Endodermal cell (in vitro differentiated cells): ENCODE measurements at places on chromosomes 2 and 18.
A peak's percentile ranks its signal among the peaks of the same experiment; 100 is the strongest.

DNA sequence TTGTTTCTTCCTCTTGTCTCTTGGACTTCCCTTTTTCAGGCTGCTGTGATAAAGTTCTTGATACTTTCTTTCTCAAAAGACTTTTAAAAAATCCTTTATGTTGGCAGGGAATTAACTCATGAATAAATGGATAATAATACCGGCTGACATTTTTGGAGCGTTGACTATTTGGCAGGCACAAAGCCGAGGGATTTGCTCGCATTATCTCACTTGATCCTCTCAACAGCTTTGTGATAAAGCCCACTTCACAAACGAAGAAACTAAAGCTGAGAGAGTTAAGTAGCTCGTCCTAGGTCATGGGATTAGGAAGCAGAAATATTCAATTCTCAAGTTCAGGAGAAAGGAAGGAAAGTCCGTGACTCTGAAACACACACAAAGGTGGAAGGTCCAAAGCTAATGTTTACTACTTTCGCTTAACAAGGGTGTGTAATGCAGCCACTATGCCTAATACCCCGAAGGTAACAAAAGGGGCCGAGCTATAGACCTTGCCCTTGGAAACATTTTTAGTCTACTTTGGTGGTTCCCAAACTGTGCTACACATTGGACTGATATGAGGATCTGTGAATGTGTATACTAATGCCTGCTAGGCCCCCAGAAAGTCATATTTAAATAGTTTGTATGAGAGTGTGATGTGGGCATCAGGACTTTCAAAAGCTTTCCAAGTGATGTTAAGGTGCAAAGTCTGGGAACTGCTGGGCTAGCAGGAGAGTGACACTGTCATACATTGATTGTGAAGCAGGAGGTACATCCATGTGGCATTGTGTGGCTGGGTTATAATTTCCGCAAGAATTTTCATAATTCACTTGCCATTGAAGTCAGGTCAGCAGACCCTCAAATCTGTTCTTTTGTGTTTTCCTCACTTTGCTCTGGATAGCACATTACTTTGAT, 508.4 kb downstream of the PLCL1 start:
- no peak for DNase-seq

GRCh38 chr2:207951734-207952470, 73.4 kb downstream of the PLEKHM3 start:
- DNase-seq, result no peak

- DNase-seq, result no peak
These were observed 518.6 kb upstream of the FSIP2 start for GRCh38 chr2:185219981-185220380.

DNA sequence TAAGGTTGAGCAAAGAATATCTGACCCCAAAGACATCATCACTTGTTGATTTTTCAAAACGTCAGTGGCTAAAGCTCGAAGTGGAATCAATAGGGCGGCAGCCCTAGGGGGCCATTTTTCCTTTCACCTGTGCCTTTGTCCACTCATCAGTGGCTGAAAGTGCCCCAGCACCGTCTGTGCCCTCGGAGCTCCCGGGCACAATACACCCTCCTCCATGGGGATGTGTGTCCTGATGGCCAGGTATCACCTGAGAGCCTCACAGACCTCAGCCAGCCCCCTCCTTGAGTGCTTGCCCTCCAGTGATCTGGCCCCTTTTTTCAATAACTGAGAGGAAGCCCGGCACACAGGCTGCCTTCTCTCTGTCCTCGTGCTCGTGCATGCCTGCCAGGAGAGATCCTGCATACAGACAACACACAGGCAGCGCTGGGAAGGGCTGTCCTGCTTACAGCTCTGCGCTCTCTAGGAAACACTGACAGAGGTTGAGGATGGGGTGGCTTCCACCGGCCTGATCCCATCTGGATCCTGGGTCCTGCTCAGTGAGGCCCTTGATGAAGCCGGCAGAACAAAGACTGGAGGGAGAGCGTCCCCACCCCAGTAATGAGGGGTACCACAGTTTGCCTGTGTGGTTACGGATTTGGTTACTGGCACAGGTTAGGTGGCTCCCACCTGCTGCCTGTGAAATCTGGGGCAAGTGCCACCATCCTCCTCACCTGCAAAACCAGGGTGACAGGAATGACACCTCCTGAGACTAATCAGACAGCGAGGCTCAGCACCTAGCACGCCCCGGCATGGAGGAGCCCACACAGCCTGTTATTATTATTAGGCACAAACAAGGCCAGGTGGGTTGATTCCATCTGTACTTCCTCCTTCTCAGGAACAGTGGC, 197.5 kb upstream of the RAB6C start:
- peak; percentile 49 for DNase-seq
